ENCODE measurements at places on chromosomes 16 and 17. TPM values are rescaled to one million over a fixed set of nuclear protein-coding genes. Genes with fewer than 3 reads are reported as not detected.

DNA sequence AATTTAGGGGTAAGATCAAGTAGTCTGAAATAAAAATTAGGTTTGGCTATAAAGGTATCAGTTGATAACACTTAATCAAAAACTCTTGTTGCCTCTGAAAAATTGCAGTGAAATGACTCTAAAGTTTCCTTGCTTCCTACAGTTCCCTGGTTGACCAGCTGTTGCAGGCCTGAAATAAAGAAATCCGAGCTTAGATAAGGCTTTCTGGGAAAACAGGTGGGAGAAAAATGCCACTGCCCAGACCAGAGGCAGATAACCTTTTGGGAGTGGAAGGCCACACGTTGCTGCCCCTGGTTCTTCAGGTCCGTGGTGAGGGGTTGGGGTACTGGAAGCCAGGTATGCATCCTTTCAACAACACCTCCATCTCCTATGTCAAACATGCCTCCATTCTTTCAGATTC, 111.3 kb downstream of the HS3ST3A1 start:
- no peak for DNase-seq

DNA sequence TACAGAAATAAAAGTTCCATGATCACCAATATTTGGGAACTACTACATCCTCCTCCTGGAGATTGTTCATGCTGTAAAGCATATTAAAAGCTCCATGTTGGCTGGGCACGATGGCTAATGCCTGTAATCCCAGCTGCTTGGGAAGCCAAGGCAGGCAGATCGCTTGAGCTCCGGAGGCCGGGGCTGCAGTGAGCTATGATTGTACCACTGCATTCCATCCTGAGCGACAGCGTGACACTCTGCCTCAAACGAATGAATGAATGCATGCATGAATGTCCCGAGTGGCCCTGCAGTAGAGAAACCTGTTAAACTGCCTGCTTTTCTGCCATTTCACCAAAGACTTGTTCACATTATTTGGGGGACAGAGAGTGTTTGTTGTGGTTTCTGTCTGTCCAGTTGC, 15.0 kb downstream of the CNEP1R1 start:
- DNase-seq = no peak

- no peak for DNase-seq
These were observed 92.9 kb downstream of the TMEM132E start for GRCh38 chr17:34672176-34672785.

ABCC11 gene
- total RNA-seq = not detected

- no peak for DNase-seq
These were observed 22.1 kb upstream of the HNF1B start for GRCh38 chr17:37766971-37767370.

DNA sequence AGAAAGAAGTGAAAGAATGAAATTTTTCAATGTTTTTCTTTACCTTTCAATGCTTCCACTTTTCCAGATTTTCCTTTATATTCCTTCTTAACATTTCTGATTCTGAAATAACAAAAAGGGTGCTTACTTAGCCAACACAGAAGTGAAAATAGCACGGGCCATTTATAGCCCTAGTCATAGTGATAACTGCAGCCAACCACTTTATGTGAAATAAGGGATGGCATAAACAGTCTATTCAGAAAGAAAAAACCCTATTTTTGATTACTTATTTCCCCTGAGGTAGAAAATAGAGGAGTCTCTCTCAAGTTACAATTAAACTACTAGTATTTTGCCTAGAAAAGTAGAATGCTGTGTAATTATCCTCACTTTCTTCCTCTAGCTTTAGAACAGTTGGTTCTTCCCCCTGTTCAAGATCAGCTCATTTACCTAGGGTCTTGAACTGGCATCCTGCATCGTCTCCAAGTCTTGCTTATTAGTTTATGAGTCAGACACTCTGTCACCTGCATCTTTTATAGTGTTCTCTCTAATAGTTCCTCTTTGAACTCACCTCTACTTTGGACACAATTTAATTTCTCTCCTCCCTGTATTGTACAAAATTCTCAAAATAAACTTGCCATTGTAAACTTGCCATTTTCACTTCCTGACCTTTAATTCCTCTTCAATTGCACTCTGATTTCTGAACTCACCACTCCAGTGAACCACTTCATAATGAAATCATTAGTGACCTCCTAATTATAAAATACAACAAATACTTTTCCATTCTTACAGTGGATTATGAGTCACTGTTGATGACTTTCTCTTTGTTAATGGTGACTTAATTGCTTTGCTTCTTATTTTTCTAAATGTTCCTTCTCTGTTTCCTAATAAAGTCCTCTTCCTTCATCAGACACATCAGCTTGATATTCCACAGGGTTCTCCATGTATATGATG, 23.6 kb downstream of the ABCA6 start:
- no peak for DNase-seq

DNA sequence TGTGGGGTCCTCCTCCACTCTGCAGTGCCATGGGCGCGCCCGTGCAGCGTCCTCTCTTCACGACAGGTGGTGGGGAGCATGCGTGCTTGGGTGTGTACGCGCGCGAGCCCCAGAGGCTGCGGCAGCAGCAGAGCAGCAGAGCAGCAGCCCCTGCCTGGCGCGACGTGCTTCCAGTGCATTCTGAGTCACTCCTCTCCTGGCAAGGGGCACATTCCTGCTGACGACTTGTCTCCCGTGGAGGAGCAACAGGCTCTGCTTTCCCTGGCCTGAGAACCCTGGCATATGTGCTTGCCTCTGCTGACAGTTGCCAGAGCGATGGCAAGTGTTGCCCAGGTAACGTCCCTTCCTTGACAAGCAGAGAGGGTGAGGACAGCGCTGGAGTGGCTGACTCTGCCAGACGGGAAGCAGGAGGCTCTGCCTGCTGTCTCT, 133.8 kb upstream of the PLCG2 start:
- peak; percentile 37 for DNase-seq

- no peak for DNase-seq
These were observed 3.8 kb downstream of the NTHL1 start for GRCh38 chr16:2043667-2044451.

PPP1R27 gene
- total RNA-seq = not detected

P2RX1 gene
- not detected for total RNA-seq

DNA sequence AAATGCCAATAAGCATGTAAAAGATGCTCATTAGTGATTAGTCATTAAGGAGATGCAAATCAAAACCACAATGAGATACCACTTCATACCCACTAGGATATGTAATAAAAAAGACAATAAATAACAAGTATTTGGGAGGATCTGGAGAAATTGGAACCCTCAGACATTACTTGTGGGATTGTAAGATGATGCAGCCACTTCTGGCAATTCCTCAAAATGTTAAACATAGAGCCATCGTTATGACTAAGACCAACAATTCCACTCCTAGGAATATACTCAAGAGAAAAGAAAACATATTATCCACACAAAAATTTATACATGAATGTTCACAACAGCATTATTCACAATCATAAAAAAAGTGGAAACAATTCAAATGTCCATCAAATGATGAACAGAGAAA, 336.2 kb upstream of the PMFBP1 start:
- no peak for DNase-seq

DNA sequence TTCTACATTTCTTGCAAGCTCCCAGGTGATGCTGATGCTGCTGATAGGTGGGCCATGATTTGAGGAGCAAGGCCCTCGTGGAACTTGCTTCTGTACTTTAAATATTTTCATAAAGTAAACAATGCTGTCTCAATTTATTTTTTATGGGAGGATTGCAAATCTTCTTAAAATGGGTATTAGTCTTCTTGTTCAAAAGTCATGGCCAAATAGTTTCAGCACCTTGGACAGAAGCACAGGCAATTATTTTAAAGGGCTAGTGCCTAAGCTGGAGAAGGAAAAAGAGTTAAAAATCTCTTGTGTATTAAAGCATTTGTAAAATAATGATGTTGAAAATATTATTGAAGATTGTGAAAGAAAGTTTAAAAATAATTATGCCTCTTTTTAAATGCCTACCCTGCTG, 50.5 kb downstream of the GPR139 start:
- peak; percentile 50 for DNase-seq

GDPD3 gene
- total RNA-seq = 0.12 TPM

UNC45B gene
- not detected for total RNA-seq

HOXB1 gene
- not detected for total RNA-seq

FAM171A2 gene
- total RNA-seq = 18.1 TPM

GRCh38 chr16:50665128-50665878, 15.8 kb downstream of the SNX20 start:
- peak; percentile 88 for DNase-seq

GRCh38 chr16:74094514-74094913, 202.1 kb upstream of the PSMD7 start:
- DNase-seq = no peak

GRCh38 chr17:67011527-67012175, 32.7 kb upstream of the CACNG1 start:
- no peak for DNase-seq

DNA sequence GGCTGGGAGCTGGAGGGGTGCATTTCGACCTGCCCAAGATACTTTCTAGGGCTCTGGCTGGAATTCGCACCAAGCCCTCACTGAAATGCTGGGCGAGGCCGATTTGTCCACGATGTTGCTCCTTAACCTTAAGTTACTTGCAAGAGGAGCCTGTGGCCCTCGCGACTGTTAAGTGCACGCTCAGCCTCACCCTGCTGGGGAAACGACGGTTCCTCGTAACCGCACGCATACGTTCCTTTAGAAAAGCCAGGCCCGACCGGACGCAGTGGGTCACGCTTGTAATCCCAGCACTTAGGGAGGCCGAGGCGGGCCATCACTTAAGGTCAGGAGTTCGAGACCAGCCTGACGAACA, 607 bp upstream of the NCOR1 start:
- DNase-seq = no peak

USP22 gene
- total RNA-seq = 244 TPM

DNA sequence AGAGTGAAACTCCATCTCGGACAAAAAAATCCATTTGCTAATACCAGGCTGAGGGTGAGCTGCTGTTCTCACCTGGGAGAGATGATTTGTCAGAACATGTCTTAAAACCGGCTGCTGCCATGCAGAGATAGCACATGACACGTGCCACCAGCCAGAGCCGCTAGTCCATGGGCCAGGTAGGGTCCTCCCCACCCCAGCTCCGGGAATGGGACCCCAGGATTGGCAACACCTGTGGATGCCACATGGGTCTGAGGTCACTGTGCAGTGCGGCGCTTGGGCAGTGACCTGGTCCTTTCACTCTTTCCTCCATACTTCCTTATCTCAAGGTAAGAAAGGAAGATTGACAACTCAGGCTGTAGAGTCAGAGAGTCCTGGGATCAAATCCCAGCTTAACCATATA, 393.3 kb upstream of the TNRC6C start:
- DNase-seq = no peak

- DNase-seq = no peak
These were observed 43.5 kb downstream of the HS3ST2 start for GRCh38 chr16:22857296-22858025.

MMP28 gene
- not detected for total RNA-seq

- peak; percentile 67 for DNase-seq
These were observed 25.8 kb downstream of the SRCIN1 start for GRCh38 chr17:38579934-38580333.

DNA sequence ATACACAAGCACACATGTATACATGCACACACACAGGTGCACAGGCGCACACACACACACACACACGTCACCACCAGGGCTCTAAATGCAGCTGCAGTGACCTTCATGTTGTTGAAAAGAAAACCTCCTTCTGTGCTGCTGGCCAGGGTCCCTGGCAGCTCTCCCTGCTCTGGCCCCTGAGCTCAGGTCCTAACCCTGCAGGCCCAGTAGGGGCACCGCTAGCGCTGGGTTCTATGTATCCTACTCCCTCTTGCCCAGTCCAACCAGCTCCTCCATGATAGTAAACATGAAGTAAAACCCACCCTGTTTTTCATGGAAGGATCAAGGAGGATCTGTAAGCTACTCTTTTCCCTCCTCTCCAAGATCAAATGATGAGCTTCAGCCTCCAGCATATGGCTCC, 172.8 kb downstream of the RBFOX3 start:
- DNase-seq = no peak

Measured in neural progenitor cell (in vitro differentiated cells).